NCI-H526 (cell line): ENCODE measurements at places on chromosomes 13 and 19.

GRCh38 chr19:13929340-13929739, 8.9 kb downstream of the PODNL1 start:
- no peak for DNase-seq

- DNase-seq: no peak
Observed at GRCh38 chr19:47897861-47898260, 11.7 kb upstream of the SULT2A1 start.

GRCh38 chr19:19594381-19594780, 24.1 kb downstream of the PBX4 start:
- no peak for DNase-seq

DNA sequence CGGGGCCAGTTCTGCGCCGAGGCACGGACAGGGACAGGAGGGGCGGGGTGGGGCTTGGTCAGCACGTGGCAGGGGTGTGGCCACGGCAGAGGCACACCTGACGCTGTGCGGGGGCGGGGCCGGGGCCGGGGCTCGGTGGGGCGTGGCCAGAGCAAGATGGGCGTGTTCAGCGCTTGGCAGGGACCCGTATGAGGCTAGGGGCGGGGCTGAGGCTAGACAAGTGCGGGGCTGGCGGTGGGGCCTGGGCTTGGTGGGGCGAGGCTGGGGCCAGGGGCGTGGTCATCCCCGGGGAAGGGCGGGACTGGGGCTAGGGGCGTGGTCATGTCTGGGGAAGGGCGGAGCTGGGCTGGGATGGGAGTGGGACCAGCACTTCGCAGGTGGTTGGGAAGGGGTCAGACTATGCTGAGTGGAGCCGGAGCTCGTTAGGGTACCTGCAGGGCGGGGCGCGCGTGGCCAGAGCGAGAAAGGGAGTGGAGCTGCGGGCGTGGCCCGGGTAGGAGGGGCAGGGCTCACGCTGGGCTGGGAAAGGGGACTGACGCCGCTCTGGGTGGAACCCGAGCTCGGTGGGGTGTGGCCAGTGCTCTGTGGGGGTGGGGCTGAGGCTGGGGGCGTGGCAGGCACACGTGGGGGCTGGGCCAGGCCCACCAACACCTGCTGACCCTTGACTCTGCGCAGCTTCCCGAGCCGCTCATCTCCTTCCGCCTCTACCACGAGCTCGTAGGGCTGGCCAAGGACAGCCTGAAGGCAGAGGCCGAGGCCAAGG, 12.8 kb downstream of the POLR2E start:
- DNase-seq: peak; percentile 80

- no peak for DNase-seq
Observed at GRCh38 chr19:46963093-46963734, 56.4 kb upstream of the NPAS1 start.

- no peak for DNase-seq
Observed at GRCh38 chr13:114198556-114198955, 19.5 kb downstream of the CFAP97D2 start.

- no peak for DNase-seq
Observed at GRCh38 chr19:38333245-38333644, 2.4 kb upstream of the CATSPERG start.

GRCh38 chr13:25752957-25753551, 298.8 kb downstream of the SHISA2 start:
- no peak for DNase-seq

GRCh38 chr13:30974350-30974749, 41.9 kb downstream of the TEX26 start:
- no peak for DNase-seq

DNA sequence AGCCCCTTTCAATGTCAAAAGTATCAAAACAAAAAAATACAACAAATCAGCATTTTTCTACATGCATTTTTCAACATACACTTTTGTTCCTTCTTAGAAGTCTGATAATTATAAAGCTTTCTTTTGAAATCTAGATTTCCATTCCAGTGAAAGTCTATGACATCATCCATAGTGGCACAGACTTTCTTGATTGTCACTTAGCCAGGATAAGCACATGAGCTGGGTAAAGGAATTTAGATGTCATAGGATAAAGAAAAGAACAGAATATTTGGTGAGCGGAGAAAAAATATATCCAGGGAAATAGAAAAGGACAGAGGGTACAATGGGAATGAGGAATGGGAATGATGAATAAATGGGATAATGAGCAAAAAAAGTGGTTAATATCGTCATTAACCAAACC, 15.1 kb upstream of the TRPC4 start:
- no peak for DNase-seq

- no peak for DNase-seq
Observed at GRCh38 chr13:71786875-71787274, 80.1 kb downstream of the DACH1 start.

DNA sequence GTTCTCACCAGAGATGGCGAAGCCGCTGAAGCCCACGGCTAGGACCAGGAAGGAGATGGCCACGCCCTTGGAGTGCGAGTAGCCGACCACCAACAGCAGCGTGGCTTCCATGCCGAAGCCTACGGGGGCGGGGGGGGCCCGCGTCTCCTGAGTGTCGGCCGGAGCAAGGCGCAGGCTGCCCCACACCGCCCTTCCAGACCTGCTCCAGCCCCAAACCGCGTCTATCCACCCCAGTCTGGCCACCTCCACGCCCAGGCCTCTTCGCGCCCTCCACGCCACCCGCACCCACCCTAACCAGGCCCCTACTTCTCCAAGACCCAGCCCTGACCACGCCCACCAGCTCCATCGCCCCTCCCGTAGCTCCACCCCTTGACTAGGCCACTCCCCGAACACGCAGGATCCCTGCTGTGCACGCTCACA, 6.2 kb downstream of the GFY start:
- DNase-seq: no peak

GRCh38 chr13:25501231-25501630, 129.5 kb downstream of the ATP8A2 start:
- DNase-seq: no peak

DNA sequence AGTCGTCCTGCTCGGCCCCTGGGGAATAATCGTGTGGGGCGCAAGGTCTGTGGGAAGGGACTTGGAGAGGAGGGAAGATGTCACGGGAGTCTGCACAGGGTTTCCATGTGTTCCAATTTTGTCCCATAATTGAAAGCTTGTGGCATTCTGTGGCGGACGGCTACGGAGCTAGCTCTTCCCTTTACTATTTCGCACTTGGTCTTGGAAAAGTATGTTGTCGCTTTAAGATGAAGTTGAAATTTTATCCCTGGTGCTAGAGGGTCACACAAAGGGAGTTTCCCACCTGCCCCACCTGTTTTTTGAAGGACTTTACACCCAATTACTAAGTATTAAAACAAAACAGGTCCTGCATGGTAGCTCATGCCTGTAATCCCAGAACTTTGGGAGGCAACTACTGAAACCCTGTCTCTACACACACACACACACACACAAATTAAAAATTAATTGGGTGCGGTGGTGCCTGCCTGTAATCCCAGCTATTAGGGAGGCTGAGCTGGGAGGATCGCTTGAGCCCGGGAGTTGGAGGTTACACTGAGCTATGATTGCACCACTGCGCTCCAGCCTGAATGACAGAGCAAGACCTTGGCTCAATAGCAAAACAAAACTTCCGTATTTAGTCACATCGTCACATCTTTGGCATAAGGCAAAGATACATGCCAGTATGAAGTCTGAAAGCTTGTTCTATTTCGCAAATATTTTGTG, 967 bp upstream of the TPT1 start:
- DNase-seq: peak; percentile 72

DNA sequence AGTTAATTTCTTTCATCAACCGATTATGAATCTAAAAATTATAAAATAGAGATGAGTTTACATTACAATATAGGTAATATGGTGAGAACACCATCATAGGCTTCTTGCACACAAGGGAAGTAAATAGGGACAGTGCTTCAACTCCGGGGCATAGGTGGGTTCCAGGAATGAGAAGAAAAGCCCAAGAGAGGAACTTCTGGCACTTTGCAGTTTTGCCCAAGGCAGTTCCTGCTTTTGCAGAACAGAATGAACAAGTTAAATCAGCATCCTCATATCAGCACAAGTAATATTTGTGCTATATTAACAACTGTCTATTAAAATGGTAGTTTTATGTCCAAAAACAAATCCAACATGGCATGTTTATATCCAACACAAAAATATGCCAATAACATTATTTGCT, 60.1 kb downstream of the DACH1 start:
- no peak for DNase-seq

DNA sequence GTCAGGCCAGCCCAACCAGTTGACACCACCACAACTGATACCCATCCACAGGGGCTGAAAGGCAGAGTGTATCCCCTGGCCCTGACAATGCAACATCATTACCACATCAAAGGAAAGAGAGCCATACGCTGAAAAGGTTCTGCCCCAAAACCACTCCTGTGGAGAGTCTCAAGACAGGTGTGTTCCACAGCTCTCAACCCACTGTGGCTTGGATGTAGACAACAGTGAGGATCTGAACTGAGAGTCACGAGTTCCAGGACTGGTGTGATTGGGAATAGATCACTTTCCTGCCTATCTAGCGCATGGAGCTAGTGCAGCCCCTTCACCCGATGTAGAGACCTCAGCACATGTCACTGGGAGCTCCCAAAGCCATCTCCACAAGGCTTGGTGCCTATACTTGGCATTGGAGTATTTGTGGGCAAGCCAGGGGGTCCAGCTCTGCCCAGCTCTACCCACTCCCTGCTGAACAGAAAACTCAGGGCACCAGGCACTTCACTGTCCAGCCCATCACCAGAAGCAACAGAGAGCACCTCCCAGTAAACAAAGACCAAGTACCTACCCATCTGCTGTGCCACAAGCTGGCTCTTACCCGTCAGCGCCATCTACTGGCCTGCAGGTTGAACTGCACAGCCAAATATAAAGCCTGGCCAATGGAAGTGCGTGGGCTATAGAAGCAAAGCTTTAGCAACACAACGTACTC, 579.5 kb downstream of the UQCRFS1 start:
- peak; percentile 23 for DNase-seq

DNA sequence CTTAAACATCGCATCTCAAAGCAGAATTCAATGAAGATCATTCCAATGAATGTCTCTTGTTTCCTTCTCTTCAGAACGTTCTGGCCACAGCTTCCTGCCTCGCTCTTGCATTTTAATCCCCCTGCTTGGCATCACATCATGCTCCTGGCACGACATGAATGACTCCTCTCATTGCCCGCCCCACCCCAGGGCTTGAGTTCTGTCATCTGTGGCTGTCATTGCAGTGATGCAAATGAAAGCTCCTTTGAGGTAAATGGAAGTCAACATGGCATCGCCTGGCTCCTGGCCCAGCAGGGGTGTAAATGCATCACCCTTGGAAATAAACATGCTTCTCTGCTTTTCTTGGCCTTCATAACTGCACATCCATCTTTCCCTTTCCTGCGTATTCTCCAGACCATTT, 48.6 kb downstream of the SCEL start:
- peak; percentile 53 for DNase-seq

GRCh38 chr13:90872491-90873025, 474.9 kb upstream of the MIR17HG start:
- no peak for DNase-seq

DNA sequence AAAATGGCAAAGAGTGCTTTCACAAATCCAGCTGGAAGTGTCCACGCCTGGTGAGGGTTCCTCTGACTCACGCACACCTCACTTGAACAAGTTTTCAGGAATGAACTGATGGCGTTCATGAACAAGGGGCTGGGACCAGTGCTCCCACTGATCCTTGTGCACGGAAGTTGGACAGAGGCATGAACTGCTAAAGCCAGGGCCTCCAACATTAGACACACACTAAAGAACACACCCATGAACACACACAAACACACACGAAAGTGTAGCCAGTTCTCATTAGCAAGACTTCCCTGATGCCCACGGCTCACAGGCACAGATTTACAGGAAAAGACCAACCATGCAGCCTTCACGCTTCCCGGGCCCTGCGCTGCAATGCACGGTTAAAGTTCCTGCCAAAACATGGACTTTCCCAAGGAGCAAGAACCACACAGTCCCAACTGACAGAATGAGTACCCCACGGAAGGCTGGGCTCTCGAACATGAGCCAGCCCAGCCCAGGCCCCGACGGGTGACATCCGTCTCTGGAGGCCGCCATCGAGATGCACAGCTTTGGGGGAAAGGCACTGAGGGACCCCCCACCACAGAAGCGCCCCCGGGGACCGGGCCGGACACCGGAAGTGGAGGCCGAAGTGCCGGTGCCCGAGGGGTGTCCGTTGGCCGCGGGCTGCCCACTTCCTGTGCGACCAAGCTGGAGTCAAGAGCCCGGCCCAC, 808 bp downstream of the DNMT1 start:
- DNase-seq: no peak

DNA sequence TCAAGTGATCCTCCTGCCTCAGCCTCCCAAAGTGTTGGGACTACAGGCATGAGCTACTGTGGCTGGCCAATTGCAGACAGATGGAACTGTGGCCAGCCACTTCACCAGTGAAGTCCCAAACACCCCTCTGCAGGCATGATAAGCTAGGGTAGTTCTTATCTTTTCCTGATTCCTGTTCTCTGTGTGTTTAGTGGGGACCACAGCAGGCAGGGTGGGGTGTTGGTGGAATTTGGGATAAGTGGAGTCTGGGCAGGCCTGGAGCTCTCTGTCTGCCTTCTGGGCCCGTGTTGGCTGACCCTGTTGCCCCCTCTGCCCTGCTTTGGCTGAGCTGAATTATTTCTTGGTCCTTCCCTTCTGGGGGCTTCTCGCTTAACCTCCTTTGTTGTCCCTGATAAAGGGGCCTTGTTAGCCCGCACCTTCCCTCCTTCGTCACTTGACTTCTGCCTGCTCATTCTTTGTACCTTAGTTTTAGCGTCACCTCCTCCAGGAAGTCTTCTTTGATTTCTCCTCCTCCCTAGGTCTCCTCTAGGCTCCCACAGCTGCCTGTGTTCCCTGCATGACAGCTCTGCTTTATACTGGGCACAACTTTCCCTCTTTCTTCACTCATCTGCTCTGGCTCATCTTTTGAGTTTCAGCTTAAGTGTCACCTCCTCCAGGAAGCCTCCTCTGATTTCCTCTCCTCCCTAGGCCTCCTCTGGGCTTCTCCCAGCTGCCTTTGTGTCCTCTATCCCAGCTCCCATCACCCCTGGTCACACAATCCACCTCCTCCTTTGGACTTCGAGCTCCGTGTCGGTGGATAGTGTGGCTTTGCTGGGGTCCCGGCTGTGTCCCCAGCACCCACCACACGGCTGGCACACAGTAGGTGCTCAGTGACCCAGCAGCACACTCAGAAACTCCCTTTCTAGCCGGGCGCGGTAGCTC, 1.7 kb upstream of the NCLN start:
- no peak for DNase-seq

DNA sequence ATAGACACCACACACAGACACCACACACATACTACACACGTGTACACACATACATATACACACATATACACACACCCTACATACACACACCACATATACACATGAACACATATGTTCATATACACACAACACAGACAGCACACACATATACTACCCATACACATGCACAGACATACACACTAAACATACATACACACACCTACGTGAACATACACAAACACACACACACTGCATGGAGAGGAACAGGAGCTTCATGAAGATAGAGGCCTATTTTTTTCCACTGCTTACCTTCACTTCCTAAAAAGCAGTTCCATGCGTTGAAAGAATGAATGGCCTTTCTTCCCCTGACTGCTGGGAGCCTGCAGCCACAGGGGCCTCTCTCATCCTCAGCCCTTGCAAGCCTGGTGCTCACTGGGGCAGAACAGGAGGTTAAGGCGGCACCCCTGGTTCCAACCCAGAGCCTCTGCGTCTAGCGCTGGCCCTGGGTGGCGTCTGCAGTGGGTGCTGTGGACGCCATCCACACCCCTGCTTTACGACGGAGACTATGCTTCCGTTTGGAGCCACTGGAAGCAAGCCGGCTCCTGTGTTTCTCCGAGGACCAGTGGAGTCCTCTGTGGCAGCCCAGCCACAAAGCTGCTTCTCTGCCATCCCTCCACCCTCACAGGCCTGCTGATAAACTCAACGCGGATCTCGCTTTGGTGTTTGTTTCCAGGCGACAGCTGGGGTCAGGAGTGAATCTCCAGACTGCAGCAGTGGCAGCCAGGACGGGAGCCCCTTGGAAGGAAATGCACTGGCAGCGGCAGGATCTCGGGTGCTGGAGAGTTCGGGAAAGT, 1.9 kb upstream of the RASA3 start:
- DNase-seq: peak; percentile 68
